Glutamatergic neuron (in vitro differentiated cells): ENCODE measurements at places on chromosomes 13 and 19. TPM values are rescaled to one million over a fixed set of nuclear protein-coding genes. Genes with fewer than 3 reads are reported as not detected.

The ETHE1 gene
- 16.0 TPM for total RNA-seq

The UQCRFS1 gene
- 34.9 TPM for total RNA-seq

The RNF17 gene
- total RNA-seq = not detected

The SIGLEC5 gene
- not detected for total RNA-seq

The ZNF837 gene
- total RNA-seq = 2.0 TPM

The CEACAM20 gene
- total RNA-seq = not detected

The ZNF554 gene
- 5.8 TPM for total RNA-seq

The GPR42 gene
- total RNA-seq = not detected

The RPS28 gene
- total RNA-seq = 1,030 TPM

DNA sequence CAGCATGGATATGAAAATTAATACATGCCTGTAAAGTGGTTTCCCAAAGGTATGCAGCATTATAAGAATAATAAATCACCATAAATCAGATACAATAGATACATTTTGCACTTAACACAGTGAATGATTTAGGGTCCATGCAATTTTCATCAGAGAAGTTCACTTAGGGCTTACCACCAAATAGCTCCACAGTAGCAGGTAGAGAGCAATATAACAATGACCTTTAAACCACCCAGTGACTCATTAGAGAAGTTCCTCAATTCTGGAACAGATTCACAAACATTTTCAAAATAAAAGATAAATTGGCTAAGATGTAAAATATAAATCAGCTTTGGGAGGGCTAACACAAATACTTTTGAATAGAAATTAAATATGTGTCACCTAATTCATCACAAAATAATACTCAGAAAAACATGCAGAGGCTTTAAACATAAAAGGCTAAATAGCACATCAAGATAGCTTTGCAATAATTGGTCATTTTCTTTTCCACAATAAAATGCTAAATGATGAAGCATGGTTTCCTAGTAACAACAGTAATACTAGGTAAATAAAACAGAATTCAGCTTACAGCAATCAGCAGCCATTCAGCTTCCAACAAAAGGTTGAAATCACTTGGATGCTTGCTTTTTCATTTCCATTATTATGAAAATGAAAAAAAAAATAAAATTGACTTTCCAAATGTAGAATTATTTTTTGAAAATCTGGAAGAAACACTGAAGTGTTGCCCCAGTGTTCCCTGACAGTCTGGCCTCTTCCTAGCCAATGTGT is 84.3 kb upstream of the NBEA start:
- H3K27me3 ChIP-seq = no peaks in the 10 kb centered on the region
- no peak overlapping the region for H3K4me3 ChIP-seq
- H3K36me3 ChIP-seq = no peaks in the 10 kb centered on the region
- peaks cover 4% of the 10 kb centered on the region for H3K4me1 ChIP-seq

GRCh38 chr19:29478578-29479565 is 46.9 kb upstream of the VSTM2B start:
- H3K4me3 ChIP-seq = no peak overlapping the region
- H3K4me1 ChIP-seq = no peaks in the 10 kb centered on the region
- peaks cover 3% of the 10 kb centered on the region for H3K27me3 ChIP-seq
- no peak overlapping the region for H3K27ac ChIP-seq
- H3K36me3 ChIP-seq = peaks cover 5% of the 10 kb centered on the region
- DNase-seq = peak; percentile 74

- no peak overlapping the region for H3K27ac ChIP-seq
- H3K36me3 ChIP-seq = peaks cover 3% of the 10 kb centered on the region
- no peak overlapping the region for H3K4me3 ChIP-seq
- no peaks in the 10 kb centered on the region for H3K27me3 ChIP-seq
Measured at GRCh38 chr13:106277484-106278154, 257.8 kb downstream of the EFNB2 start.

GRCh38 chr19:11814700-11815035 is 595 bp downstream of the ZNF440 start:
- peaks cover 2% of the 10 kb centered on the region for H3K27me3 ChIP-seq
- H3K27ac ChIP-seq = peak overlapping the region; percentile 33
- peaks cover 5% of the 10 kb centered on the region for H3K4me1 ChIP-seq
- no peak for DNase-seq
- H3K36me3 ChIP-seq = peaks cover 27% of the 10 kb centered on the region

DNA sequence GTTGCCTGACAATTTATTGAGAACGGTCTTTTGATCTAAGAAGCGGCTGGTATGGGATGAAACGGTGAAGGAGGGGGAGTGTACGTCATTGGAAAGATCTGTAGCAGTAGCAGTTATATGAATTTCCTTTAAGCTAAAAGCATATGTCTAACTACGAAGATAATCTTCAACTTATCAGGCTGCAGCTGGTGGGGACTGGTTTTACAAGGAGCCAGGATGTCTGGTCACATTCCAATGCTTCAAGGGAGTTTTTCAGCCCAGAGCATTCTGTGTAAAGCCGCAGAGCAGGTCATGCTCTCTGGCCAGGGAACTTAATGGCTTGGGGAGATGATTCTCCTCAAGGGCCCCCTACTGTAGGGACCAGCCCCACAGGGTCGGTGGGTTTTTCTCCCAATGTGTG is 29.2 kb downstream of the CLEC4M start:
- no peaks in the 10 kb centered on the region for H3K4me1 ChIP-seq
- no peak for DNase-seq
- H3K36me3 ChIP-seq = peaks cover 8% of the 10 kb centered on the region
- H3K4me3 ChIP-seq = no peak overlapping the region

DNA sequence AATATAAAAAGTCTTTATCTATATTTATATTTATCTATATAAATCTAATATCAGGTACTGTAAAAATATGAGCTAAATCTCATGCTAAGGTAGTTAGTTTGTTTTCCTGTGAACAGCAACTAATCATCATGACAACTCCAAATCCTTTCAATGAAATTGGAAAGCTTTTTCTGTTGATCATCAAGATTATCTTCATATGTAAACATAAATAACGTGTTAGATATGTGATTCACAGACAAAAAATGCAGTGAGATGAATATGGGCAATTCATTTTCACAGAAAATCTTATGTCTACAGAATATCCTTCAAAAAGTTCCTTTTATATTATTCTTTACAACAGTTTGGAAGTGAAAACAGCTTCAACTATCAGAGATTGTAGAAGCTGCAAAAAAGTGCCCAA is 41.7 kb upstream of the EEF1AKMT1 start:
- H3K36me3 ChIP-seq = no peaks in the 10 kb centered on the region
- DNase-seq = no peak
- no peak overlapping the region for H3K4me3 ChIP-seq
- H3K4me1 ChIP-seq = peaks cover 5% of the 10 kb centered on the region

GRCh38 chr13:80211566-80211965 is 129.4 kb downstream of the SPRY2 start:
- H3K4me1 ChIP-seq = peaks cover 13% of the 10 kb centered on the region
- H3K27ac ChIP-seq = no peak overlapping the region
- peaks cover 4% of the 10 kb centered on the region for H3K27me3 ChIP-seq
- DNase-seq = no peak
- peaks cover 1% of the 10 kb centered on the region for H3K36me3 ChIP-seq
- no peak overlapping the region for H3K4me3 ChIP-seq

GRCh38 chr13:83753912-83754624 is 128.2 kb downstream of the SLITRK1 start:
- no peaks in the 10 kb centered on the region for H3K36me3 ChIP-seq
- DNase-seq = no peak
- H3K27ac ChIP-seq = no peak overlapping the region
- H3K27me3 ChIP-seq = no peaks in the 10 kb centered on the region
- no peaks in the 10 kb centered on the region for H3K4me1 ChIP-seq

- peaks cover 20% of the 10 kb centered on the region for H3K4me1 ChIP-seq
- no peaks in the 10 kb centered on the region for H3K36me3 ChIP-seq
- H3K4me3 ChIP-seq = peak overlapping the region; percentile 59
- no peak overlapping the region for H3K27ac ChIP-seq
Measured at GRCh38 chr13:112893570-112894422, 75.2 kb upstream of the MCF2L start.

DNA sequence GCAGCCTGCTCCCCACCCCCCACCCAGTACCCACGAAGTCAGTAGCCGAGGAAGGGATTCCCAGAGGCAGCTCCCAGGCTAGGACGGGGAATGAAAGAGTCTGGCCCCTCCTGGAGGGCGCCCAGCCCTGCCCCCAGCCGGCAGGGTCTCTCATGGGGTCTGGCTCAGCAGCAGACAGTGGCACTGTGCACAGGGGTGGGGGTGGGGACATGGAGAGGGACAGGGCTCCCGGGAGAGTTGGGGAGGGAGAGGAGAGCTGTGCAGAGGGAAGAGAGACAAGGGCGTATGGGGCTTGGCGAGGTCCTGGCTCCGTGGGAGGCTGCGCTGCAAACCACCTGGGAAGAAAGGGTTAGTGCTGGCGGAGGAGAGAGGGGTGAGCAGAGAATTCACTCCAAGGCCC is 27.7 kb upstream of the ASF1B start:
- H3K36me3 ChIP-seq = no peaks in the 10 kb centered on the region
- H3K4me1 ChIP-seq = peaks cover 24% of the 10 kb centered on the region
- H3K4me3 ChIP-seq = peak overlapping the region; percentile 55
- H3K27me3 ChIP-seq = peaks cover 10% of the 10 kb centered on the region

DNA sequence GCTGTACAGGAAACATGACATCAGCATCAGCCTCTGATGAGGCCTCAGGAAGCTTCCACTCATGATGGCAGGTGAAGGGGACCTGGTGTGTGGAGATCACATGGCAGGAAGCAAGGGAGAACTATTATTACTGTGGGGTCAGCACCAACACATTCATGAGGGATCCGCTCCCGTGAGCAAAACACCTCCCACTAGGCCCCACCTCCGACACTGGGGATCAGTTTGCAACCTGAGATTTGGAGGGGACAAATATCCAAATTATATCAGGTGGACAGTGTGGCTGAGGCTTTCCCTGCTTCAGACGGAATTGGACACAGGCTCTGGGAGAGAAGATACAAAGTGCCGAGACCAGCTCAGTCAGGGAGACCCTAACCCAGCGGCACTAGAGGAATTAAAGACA is 5.7 kb upstream of the ZNF792 start:
- no peak for DNase-seq
- H3K4me1 ChIP-seq = no peaks in the 10 kb centered on the region
- no peak overlapping the region for H3K4me3 ChIP-seq
- no peak overlapping the region for H3K27ac ChIP-seq
- H3K36me3 ChIP-seq = peaks cover 8% of the 10 kb centered on the region

- no peak for DNase-seq
- H3K4me3 ChIP-seq = no peak overlapping the region
- H3K4me1 ChIP-seq = no peaks in the 10 kb centered on the region
Measured at GRCh38 chr13:50612717-50613116, 230.8 kb downstream of the DLEU7 start.
